ENCODE measurements at places on chromosomes 7 and 10.

DNA sequence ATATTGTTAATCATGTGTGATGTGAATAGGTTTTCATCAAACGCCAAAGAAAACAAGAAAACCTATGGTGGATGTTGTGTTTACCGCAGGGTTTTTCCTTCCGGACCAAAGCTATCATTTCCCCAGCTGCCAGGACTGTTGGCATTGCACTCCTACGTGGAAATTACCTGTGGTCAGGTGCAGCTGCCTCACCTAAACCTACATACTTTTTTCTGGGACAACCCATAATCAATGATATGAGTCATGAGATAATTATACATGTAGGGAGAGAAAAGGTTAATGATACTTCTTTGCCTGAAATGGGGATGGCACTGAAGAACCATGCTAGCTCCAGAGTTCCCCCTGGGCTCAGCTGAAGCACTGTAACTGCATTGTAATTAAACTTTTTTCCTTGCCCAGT lies 223.6 kb upstream of the SEMA3E start:
- no peak for DNase-seq

GRCh38 chr7:93622036-93623033 lies 47.8 kb upstream of the CALCR start:
- DNase-seq, result no peak

DNA sequence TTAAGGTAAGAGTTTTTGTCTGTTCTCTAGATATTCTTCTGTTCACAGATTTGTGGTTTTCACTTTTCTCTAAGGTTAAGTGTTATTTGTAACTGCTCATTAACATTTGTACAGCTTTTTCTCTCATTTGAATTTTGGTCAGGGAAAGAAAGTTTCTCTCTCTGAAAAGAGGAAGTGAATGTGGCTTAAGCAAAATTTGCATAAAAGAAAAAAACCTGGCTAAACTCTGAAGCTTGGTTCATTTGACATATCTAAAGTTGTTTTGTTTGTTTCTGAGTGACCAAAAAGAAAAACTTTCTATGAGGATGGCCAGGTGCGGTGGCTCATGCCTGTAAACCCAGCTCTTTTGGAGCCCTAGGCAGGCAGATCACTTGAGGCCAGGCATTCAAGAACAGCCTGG lies 22.0 kb upstream of the SLC26A4 start:
- DNase-seq, result no peak

GRCh38 chr10:3622845-3623621 lies 162.0 kb downstream of the KLF6 start:
- DNase-seq, result no peak

- no peak for DNase-seq
Measured at GRCh38 chr7:66766041-66766440, 25.5 kb downstream of the RABGEF1 start.

DNA sequence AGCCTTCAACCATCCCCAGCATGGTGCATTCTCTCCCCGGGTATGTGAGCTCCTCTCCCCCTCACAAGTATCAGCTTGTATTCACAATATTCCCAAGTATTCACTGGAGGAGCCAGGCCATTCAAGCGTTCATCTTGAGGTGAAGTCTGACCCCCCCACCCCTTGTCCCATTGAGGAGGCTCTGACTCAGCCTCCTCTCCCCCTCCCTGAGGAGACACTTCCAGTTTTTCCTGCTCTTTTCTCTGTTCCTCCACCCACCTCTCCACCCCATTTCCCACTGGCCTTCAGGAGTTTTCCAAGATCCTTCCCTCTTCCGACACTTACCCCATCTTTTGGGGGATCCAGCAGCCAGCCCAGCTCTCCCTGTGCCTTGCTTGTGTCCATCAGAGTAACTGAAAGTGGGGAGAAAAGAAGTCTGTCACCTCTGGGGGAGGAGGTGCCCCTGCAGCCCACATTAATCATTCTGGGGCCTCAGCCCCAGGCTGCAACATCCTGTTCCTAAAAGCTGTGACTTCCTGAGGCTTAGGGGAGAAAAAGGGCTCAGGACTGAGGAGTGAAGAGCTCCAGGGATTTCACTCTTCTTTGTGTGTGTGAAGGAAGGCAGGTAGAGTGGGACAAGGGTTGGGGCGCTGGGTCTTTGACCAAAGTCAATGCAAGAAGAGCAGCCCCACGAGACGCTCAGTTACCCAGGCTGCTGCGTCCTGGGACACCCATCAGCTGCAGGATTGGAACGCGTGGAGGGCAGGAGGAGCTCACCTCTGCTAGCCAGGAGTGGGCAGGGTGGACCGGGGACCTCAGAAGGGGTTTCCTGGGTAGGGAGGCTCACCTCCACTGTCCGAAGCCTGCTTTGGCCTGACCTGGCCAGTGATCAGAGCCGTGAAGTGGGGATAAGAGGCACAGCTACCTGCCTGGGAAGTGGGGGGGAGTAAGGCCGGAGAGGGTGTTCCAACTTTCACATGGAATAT lies 1.1 kb downstream of the EPHA1 start:
- DNase-seq, result no peak
